ENCODE measurements at places on chromosomes 2 and 18.

GRCh38 chr2:82411071-82411470 lies 2048.0 kb downstream of the SUCLG1 start:
- no peak for DNase-seq

GRCh38 chr2:3291750-3292149 lies 85.9 kb downstream of the EIPR1 start:
- DNase-seq = no peak

DNA sequence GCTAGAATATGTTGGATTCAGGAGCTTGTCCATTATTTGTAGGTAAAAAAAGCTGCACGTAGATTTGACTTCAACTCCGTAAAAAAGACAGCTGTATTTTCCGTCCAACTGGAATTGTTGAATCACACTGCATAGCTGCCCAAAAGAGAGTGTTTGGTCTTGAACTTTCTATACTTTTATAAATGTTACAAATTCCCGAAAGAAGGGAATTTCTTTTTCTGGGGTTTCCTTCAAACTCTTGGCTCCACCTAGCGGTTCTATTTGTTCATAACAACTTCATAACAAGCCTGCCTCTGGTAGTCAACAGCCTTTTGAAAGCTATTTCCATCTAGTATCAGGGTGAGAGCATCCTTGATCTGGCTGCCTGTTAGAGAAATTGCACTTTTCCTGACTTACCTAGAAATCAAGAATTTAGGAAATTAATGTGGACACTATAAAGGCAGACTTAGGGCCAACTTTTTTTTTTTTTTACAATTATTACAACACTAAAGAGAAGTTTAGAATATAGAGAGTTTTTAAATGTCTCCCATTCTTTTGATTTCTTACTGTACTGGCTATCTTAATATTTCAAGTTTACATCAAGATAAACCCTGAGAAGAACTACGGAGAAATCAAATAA lies 48.1 kb downstream of the TMEM185B start:
- peak; percentile 31 for DNase-seq

- no peak for DNase-seq
Observed at GRCh38 chr2:156311976-156312375, 20.5 kb downstream of the NR4A2 start.

DNA sequence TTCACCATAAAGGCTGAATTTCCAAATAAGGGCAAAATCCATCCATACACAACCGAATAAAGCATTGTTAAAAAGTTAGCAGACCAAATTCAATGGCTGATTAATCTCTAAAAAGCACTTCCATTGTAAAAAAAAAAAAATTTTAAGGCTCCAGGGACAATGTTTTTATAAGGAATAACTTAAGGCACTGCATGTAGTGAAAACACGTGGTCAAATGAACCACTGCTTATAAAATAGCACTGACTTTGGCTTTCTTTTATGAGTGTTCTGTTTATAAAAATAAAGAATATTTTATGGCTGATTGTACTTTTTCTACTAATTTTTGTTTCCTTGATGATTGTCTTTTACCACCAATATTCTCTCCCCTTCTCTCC lies 409.3 kb upstream of the KCNH7 start:
- no peak for DNase-seq

DNA sequence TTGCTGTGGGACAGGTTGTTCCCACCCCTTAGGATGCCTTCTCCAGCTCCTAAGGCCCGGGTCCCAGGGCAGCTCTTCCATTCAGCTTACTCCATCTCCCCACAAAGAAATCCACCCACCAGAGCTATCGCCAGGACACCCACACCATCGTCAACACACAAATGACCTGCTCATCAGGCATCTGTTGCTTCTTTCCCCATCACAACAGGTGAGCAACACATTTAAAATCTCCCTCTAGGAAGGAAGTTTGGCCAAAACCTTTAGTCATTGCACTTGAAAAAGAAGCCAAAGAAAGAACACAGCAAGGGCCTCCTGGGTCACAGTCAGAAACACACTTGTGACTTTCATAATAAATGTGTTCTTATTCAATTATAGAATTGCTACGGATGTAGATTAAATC lies 289.0 kb downstream of the PIEZO2 start:
- DNase-seq = no peak

DNA sequence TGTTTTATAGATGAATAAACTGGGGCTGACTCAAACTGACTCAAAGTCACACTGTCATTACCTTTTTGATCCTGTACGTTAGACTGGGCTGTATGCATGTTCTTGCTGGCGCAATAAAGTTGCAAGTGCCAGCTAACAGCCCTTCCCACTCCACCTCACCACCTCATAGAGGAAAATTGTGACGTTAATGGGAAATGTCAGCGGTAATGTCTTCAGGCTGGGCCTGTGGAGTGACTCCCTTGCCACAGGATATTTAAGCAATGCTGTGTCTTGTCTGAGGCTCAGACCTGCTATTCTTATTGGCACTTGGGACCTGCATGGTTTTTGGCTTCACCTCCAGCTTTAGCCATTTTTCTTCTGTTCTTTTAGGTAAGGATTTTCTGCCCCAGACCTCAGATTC lies 25.2 kb upstream of the CASP10 start:
- no peak for DNase-seq

DNA sequence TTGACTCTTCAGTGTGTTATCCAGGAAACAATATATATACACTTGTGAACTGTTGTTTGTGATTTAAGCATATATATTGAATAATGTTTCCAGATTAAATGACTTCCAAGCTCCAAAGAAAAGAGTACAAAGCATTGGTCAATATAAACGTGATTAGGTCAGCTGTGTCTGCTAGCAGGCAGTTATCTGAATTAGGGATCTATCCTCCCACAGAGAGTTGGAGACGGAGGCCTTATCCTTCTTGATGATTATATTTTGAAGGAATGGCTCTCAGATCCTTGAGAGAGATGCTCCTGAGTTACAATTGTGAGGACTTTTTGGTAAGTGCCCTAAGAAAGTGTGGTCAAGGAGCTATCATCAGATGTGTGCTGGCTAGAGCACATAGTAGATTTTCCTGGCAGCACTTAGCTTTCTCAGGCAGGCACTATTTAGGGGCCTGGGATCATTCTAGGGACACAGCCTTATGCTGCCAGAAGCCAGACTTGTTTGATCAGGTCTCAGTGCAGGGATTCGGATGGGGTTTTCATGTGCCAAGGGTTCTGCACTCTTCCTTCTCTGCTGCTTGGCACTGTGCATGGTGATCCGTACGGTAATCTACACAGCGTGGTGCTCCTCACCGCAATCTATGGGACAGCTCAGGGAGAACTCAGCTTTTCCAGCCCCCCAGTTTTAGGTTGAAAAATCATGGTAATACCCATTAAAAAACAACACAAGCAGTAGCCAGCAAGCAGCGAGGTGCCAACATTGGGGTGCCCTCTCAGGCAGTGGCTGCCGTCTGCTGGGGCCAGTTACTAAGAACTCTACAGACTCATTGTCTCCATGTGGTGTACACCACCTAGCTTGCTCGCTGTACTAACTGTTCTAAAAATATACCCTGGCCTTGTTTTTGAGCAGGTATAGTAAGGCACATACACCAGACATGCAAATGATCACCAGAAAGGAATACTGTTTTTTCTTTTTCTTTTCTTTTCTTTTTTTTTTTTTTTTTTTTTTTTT lies 8.0 kb upstream of the ZDBF2 start:
- DNase-seq = no peak

DNA sequence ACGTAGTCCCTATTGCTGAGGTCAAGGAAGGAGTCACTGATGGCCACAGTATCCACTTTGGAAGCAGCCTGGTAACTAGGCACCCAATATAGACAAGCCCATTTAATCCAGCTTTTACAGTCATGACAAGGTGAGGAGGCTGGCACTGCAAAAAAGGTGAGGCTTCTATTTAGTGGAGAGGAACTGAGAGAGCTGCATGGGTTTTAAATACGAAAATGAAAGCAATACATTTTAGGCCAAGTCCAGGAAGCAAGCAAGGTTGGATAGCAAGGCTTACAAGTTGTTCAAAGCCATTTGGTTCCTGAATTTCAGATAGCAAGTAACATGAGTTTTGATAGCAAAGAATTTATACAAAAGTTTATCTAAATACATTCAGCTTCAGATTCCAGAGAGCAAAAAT lies 80.4 kb downstream of the SGPP2 start:
- no peak for DNase-seq

- no peak for DNase-seq
Observed at GRCh38 chr2:27897717-27898116, 7.2 kb downstream of the BABAM2 start.

DNA sequence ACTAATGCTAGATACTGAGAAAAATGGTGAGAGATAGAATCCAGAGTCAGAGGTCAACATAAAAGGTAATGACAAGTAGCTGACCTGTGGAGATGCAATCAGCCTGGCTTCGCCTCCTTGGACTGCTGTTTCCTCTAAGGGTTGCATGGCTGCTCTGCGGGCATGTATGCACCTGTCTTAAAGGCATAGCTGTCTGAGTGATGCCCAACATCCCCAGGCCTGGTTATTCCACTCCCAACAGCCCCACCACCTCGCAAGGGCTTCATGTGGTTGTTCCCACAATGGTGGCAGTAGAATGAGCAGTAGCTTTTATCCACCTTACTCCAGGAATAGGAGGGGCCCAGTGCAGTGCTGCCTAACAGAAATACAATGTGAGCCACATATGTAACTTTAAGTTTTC lies 69.7 kb upstream of the ALK start:
- DNase-seq = no peak

- DNase-seq = no peak
Observed at GRCh38 chr2:74648009-74648443, at the start of gene M1AP. Gene M1AP (minus strand): TSS chr2:74648330. CDS start chr2:74640275, 8,055 bp downstream.

GRCh38 chr2:134375935-134376334 lies 122.1 kb downstream of the MGAT5 start:
- no peak for DNase-seq

- DNase-seq = no peak
Observed at GRCh38 chr2:197280015-197280702, 30.4 kb downstream of the ANKRD44 start.

DNA sequence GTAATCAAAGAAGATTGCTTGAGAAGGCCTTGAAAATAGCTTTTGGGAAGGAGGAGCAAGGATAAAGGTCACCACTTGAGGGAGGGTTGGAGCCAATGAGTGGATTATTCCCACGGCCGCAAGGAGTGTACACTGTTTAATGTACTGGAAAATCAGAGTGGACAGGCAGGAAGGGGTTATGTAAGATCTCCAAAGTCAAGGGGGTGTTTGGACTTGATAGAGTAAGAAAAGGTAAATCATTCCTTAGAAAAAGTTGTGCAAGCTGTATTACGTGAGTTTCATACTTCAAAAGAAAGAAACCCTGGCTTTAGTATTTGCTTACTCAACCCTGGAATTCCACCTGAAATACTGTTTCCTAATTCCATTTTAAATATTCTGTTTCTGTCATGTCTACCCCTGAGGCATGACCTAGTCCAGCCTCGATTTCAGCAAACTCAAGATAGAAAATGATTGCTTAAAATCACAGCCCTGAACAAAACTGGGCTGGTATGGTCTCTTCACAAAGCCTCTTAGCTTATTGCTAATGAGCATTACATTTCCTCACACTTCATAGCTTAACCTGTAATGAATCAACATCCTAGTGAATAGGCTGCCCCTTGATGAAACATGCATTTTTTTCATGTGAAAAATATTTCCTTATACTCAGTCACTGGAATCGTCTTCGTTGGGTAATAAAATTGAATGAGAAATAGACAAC lies 1.1 kb downstream of the MREG start:
- DNase-seq = no peak

GRCh38 chr2:52704251-52704650 lies 1063.4 kb upstream of the CHAC2 start:
- DNase-seq = no peak

- no peak for DNase-seq
Observed at GRCh38 chr2:86199834-86200177, 549 bp downstream of the MRPL35 start.

GRCh38 chr2:231514225-231514950 lies 15.9 kb downstream of the NMUR1 start:
- peak; percentile 98 for DNase-seq

- no peak for DNase-seq
Observed at GRCh38 chr2:37558623-37559022, 112.8 kb downstream of the CDC42EP3 start.

- no peak for DNase-seq
Observed at GRCh38 chr2:29966266-29966665, 44.9 kb upstream of the ALK start.

- peak; percentile 87 for DNase-seq
Observed at GRCh38 chr2:29014811-29015421, 33.8 kb downstream of the TOGARAM2 start.

DNA sequence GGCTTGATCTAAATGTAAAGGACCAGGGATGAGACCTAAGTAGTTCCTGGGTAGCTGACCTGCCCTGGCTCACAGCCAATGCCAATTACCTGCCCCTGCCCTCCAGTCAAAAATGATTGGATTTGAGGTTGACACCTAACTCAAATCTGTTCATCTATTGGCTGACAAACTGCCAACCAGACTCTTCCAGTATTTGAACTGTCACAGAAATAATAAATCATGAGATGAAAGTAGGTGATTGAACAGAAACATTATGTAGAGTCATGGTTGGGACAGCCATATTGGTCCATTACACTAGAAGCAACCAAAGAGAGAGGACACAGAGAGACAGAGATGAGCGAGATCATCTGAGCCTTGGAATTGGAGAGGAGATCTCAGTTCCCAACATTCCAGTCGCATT lies 109.1 kb downstream of the ATL2 start:
- no peak for DNase-seq

- no peak for DNase-seq
Observed at GRCh38 chr2:107992069-107992468, 5.7 kb downstream of the SLC5A7 start.

- no peak for DNase-seq
Observed at GRCh38 chr2:58533376-58533775, 292.3 kb upstream of the FANCL start.

DNA sequence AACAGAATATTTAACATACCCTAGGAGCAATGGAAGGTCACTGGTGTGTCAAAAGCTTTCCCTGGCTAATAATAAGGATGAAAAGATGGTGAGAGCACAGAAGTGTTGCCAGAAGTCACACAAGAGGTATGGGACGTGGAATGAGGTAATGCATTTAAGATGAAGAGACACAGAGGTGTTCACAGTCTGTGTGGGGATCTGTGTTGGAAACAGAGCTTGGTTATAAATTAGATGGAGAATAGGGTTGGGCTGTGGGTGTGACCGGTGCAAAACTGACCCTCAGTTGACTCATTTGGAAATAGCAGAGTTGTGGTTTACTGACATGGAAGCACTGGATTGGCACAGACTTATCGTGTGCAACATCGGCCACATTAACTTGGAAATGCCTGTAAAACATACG lies 372.5 kb downstream of the SATB2 start:
- no peak for DNase-seq

- no peak for DNase-seq
Observed at GRCh38 chr2:219995991-219996765, 368.7 kb downstream of the SLC4A3 start.

DNA sequence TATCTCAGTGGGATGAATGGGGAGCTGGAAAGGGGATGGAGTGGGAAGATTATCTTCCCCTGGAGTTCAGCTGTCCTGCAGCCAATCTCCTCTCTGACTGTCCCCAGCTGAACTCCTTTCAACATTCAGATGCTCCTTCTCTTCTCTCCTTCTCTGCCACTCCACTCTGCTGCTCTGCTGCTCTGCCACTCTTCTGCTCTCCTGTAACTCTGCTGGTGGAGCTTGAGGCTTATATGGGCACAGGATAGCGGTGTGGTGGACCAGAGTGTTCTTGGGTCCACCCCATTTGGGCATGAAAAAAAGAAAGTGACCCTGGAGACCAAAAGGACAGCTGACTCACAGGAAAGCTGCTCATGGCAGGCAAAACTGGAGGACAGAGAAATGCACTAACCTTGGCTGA lies 26.6 kb downstream of the FAHD2B start:
- DNase-seq = no peak
